ENCODE measurements at places on chromosomes 12 and 14. TPM values are rescaled to one million over a fixed set of nuclear protein-coding genes. Genes with fewer than 3 reads are reported as not detected.

The AMIGO2 gene
- total RNA-seq, result 2.3 TPM

The RPS6KA5 gene
- total RNA-seq, result 2.0 TPM

The CLEC1A gene
- not detected for total RNA-seq

The GLS2 gene
- under 0.01 TPM for total RNA-seq

The COL2A1 gene
- total RNA-seq, result not detected

The LGR5 gene
- total RNA-seq, result not detected

The RAPGEF3 gene
- total RNA-seq, result 2.8 TPM

The PTPN21 gene
- total RNA-seq, result 9.2 TPM

The ANO4 gene
- 11.3 TPM for total RNA-seq

The SALL2 gene
- total RNA-seq, result 3.5 TPM

Data from fibroblast of lung (primary cell).